ENCODE measurements at places on chromosomes 3 and 15.

- no peak for DNase-seq
Observed at GRCh38 chr15:90681480-90681879, 35.7 kb upstream of the BLM start.

DNA sequence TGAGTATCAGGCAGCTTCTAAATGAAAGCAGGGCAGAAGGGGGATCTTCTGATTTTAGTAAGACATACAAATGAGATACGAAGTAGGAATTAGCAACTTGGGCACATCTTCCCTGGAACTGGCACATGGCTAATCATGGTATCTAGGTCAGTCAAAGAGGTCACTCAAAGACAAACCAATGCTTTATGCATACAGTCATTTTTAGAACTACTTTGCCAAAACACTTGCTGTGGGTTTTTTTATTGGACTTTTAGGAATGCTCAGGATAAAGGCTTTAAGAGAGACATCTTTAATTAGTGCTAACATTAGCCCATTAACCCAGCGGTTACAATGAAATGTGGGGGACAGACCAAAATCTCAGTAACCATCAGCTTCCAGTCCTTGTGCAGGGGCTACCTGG lies 51.7 kb downstream of the GPR176 start:
- no peak for DNase-seq

DNA sequence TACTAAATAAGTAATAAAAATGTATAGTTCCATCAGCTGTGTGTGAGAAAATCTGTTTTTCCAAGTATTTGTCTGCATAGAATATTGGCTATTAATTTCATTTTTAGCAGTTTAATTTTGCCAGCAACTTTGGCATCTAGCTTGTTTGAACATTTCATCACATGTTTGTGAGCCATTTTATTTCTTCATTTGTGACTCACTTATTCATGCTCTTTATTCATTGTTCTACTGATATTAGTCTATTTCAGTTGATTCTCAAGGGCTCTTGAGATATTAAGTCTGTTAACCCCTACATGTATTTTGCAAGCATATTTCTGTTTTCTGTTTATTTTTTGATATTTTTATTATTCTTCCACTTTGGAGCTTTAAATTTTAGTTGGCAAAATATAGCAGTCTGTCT lies 74.0 kb upstream of the PHLDB2 start:
- no peak for DNase-seq

- DNase-seq = no peak
Observed at GRCh38 chr3:152026033-152026556, 152.7 kb downstream of the SUCNR1 start.

- peak; percentile 24 for DNase-seq
Observed at GRCh38 chr3:97822359-97822775, 556 bp downstream of the CRYBG3 start.

DNA sequence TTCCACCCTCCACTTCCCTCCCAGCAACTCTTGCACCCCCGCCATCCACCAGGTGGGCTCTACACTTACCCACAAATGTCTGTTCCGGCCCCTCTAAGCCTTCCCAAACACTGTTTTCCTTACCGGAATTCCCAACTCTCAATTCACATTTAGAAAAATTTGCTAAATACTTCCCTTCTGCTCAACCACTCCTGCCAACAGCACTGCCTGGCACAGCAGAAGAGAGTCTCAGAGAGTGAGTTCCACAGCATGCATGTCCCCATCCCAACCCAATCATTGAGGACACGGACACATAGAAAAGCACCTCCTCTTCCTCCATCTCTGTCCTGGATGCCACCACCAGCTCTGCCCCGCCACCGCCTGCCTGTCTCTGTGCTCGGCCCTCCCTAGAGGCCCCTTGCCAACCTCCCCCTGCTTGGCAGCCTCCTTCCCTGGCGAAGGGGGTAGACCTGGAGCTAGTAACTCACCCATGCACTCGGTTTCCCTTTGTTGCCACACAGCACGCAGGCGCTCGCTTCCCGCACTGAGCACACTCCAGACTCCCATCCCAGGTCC lies 66.2 kb upstream of the SLC6A1 start:
- no peak for DNase-seq

- peak; percentile 56 for DNase-seq
Observed at GRCh38 chr3:56915966-56916586, 114.3 kb upstream of the ARHGEF3 start.

DNA sequence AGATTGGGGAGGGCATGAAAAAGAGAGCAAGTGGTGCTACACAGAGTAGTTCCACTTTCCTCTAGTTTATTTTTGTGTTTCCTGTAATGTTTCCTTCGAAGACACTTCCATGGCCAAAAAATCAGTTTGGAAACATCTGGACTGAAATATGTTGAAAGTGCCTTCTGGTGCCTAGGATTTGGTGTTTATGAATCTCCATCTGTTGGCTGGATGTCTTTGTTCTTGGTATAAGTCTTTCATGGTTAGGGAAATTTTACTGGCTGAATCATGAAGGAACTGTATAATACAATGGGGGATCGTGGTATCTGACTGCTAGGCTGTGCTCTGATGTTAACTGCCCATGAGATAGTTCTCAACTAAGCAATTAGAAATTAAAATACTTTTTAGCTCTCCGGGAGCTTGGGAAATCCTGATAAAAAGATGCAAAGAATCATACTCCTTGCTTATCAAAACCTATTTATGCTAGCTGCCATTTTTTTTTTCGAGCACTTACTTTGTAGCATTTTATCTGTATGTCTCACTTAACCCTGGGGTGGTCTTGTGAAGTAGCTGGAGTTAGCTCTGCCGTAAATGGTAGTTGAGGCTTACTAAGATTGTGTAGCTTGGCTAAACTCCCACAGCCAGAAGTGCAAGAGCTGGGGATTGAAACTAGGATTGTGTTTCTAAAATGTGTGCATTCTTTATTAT lies 21.9 kb downstream of the AKAP13 start:
- DNase-seq = no peak

DNA sequence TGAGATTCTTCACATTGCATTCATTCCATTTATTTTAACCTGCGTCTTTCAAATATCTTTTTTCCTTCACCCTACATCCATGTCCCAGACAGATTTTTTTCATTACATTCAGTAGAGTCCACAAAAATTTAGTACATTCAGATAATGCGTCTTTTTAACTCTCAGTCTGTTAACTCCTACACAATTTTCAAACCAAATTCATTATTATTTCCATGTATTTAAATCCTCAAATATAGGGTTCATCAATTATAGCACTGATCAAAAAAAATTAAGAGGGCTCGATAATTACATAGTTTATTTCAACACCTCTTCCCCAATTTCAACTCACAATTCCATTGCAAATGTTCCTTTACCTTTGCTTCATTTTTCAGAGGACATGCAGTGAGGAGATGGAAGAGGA lies at the start of gene OR5H6:
Gene OR5H6, plus strand, starts transcription at position 301 of the 400 bp plus-strand sequence. Its CDS starts 89 bp downstream, at position 390.
- no peak for DNase-seq

DNA sequence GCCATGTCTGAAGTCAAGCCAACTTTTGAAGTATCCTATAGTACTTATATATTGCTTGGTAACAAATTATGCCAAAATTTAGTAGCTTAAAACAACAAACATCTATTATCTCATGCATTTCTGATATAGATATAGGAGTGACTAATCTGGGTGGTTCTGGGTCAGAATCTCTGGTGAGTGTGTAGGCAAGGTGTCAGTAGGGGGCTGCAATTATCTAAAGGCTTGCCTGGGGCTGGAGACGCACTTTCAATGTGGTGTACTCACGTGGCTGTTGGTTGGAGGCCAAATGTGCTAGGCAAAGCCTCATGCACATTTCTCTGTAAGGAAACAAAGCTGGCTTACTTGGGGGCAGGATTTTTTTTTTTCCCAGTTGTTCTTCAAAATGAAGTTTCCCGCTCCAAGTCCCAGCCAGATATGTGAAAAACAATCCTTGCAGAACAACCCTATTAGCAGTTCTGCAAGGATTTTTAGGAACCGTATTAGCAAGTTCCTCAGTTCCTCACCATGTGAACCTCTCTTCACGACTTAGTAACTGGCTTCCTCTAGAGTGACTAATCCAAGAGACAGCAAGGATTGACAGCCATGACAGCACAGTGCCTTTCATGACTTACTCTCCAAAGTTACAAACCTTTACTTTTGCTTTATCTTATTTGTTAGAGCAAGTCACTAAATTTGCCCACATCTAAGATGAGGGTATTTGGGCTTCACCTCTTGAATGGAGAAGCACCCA lies 25.8 kb downstream of the GREM1 start:
- no peak for DNase-seq

GRCh38 chr15:71853543-71853942 lies 43.2 kb downstream of the NR2E3 start:
- no peak for DNase-seq

- DNase-seq = no peak
Observed at GRCh38 chr15:93221759-93222158, 132.7 kb upstream of the RGMA start.

- no peak for DNase-seq
Observed at GRCh38 chr3:138491971-138492370, 57.6 kb downstream of the ESYT3 start.

GRCh38 chr3:46120983-46121382 lies 87.1 kb downstream of the CCR1 start:
- no peak for DNase-seq

GRCh38 chr15:45795440-45796069 lies 160.7 kb downstream of the SQOR start:
- no peak for DNase-seq

DNA sequence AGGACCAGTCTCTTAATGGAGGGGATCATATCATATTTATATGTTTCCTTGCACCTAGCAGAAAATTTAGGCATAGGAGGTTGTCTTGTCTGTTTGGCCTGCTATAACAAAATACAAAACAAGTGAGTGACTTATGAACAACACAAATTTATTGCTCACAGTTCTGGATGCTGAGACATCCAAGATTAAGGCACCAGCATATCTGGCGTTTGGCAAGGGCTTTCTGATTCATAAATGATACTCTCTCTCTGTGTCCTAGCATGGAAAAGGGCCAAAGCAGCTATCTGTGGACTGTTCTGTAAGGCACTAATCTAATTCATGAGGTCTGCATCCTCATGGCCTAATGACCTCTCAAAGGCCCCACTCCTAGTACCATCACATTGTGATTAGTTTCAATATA lies 683.0 kb downstream of the NR2F2 start:
- no peak for DNase-seq

- no peak for DNase-seq
Observed at GRCh38 chr15:52148403-52148802, 35.8 kb upstream of the BCL2L10 start.

DNA sequence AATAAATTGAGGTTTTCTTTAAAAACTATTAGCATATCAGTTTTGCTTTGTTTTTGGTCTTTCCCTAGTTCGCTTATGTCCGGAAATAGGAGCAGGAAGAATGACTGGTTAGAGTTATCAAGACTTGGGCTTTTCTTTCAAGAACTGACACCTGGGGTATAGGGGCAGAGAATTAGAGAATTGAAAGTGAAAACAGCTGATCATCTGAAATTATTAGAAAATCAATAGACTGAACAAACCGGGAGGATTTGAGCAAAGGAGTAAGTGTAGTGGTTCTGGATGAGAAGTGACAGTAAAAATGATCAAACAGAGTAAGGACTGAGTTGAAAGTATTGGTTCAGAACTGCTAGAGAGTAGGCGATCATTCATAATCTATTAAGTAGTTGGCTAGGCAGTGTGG lies 6.0 kb downstream of the MINDY2 start:
- no peak for DNase-seq

GRCh38 chr15:76674883-76675282 lies 230.3 kb downstream of the SCAPER start:
- no peak for DNase-seq

DNA sequence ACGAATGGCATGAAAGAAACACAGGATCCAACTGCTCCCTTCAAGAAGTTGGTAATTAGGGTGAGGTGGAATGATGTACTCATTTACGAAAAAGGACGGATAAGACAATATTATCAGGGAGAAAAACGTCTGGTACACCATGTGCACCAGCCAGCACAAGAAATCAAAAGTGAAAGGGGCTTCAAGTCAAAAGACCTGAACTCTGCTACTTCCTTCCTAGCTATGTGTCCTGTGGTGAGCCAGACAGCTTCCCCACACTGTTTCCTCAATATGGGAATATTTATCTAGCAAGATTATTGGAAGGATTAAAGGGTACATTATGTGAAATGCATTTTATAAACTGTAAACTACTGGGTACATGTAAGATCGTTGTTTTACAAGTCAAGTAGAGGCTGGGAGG lies 33.9 kb downstream of the RAB27A start:
- no peak for DNase-seq

GRCh38 chr15:61171209-61171608 lies 57.9 kb downstream of the RORA start:
- DNase-seq = no peak

- no peak for DNase-seq
Observed at GRCh38 chr3:100635273-100635701, 25.9 kb downstream of the ADGRG7 start.

- no peak for DNase-seq
Observed at GRCh38 chr3:12115849-12116248, 42.9 kb downstream of the TIMP4 start.

DNA sequence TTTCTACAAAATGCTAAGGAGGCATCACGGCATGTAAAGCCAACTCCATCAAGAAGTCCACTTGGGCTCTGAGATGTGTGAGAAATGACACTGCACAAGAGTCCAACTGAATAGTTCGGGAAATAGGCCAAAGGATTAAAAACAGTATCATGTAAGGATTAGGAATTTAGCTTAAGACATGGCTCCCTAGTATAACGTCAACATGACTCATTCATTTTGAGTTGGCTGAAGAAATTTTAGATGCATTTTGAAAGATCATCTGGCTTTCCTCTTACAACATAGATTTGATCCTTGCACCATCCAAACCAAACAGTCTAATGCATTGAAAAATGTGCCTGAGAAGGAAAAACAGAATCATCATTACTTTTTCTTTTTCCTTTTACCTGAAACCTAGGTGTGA lies 109.3 kb upstream of the MME start:
- no peak for DNase-seq

- no peak for DNase-seq
Observed at GRCh38 chr15:65644282-65644681, 22.5 kb downstream of the SLC24A1 start.

GRCh38 chr3:155890671-155891190 lies 20.3 kb downstream of the GMPS start:
- no peak for DNase-seq

Data from activated CD8-positive, alpha-beta memory T cell treated with anti-CD3 and anti-CD28 coated beads, Interleukin-2, amount 50 U/mL, for 4 hours (primary cell).